ENCODE measurements at places on chromosomes 7 and 10.

GRCh38 chr7:21370283-21370982 lies 57.5 kb upstream of the SP4 start:
- DNase-seq: no peak

DNA sequence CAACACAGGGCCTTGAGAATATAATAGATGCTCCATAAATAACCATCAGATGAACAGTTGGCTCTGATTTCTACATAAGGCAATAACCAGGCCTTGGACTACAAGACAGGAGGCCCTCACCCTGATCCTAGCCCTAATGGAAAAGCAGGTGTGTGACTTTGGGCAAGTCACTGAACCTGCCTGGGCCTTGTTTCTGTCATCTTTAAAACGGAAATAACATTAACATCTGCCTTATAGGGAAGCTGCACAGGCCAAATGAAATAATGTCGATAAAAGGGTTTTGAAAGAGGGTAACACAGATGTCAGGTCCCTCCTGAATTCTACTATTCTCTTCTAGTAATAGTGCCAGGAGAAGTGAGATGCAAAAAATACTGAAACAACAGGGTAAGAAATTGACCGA lies 20.7 kb downstream of the PIK3AP1 start:
- DNase-seq: no peak

DNA sequence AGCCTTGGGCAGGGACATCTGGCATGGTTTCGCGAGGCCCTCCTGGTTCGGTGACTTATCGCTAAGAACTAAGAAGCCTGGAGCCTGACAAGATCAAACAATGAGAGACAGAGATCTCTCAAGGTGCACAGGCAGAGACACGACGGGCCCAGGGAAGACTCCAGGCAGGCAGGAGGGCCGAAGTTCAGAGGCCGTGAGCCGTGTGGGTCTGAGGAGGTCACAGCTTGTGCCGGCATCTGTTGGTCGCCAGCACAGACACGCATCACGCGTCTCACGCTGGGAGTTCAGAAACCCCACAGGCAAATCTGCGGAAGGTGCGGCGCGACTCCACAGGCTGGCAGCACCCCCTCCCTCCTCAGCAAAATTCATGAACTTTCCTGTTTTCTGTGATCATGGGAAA lies 314.0 kb downstream of the DNAJB6 start:
- DNase-seq: no peak

DNA sequence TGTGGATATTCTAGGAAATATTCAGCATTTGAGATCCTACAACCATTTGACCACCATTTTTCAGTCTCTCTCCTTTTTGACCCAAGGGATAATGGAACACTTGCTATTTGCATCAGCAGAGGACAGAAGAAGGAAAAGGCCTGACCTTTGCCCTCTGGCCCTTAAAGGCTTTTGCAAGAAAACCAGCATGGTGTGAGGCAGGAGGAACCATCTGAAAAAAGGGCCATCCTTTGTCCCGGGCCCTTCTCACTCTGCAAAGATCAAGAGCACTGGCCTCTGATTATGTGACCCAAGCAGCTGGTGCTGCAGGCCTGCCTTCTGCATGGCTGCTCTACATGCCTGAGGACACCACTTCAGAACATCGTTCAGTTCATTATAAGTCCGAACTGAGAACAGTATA lies 133.3 kb upstream of the STK17A start:
- DNase-seq: no peak

DNA sequence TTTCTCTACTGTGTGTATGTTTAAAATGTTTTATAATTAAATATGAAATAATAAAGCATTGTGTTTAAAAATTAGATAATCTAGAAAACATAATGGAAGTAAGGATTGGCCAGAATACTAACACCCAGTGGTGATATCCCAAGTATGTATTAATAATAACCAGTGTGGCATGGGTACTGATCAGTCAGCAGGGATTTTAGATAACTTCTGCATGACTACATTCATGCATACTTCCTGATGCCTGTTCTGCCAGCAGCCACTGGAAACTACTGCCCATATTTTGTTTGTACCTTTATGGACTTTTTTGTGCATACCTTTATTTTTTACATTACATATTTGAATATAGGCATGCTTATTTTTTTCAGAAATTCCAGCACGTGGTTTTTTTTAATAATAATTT lies 156.6 kb upstream of the TMEM196 start:
- DNase-seq: no peak

DNA sequence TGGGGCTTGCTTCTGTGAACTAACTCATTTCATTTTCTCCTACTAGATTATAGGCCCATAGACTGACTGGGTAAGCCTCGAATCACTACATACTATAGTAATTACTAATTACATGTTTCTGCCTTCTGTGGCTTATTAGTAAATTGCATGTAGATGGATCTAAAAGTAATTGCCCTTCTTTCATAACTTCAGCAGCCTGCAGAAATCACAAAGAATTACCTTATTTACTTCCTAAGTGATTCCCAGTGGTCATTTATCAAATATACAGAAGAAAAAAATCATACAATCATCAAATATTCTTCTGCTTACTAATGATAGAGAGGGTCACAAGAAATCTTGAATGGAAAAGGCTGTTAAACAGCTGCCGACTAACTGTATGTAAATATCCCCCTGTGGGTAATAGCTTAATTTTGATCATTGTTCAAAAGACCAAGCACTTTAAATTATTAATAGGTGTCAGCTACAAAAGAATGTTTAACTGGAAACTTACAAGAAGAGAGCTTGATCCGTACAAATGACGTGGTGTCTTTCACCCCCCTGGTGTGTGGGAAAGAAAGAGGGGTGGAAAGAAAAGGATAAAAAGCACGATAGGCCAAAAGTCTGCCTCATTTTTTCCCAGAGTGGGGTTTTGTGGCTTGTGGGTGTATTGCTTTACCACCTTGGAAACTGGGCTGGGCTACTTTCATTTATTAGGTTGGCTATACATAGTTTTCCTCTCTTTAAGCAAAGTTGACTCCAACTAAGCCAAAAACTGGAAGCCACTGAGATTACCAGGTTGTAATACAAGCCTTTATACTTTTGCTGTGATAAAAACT lies 361.8 kb upstream of the ZMIZ1 start:
- no peak for DNase-seq

GRCh38 chr10:48482207-48482606 lies 122.7 kb downstream of the ARHGAP22 start:
- DNase-seq: no peak

DNA sequence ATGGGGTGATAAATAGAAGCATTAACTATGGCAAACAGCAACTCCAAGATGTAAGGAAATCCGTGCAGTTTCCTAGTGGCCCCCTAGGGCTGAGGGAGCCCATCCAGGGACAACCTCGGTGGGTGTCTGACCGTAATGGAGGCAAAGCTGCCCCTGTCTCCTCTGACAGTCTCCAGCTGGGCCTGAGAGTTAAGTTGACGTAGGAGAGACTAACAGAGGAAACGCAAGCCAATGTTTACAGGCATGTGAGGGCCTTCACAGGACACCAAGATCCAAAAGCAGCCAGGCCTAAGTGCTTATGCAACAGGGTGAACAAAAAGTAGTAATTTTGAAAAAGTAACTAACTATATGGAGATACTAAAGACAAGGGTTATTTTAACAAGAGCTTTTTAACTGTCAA lies 330.0 kb upstream of the C7orf33 start:
- DNase-seq: peak; percentile 42

GRCh38 chr10:29254123-29255046 lies 34.5 kb upstream of the LYZL1 start:
- DNase-seq: peak; percentile 55

DNA sequence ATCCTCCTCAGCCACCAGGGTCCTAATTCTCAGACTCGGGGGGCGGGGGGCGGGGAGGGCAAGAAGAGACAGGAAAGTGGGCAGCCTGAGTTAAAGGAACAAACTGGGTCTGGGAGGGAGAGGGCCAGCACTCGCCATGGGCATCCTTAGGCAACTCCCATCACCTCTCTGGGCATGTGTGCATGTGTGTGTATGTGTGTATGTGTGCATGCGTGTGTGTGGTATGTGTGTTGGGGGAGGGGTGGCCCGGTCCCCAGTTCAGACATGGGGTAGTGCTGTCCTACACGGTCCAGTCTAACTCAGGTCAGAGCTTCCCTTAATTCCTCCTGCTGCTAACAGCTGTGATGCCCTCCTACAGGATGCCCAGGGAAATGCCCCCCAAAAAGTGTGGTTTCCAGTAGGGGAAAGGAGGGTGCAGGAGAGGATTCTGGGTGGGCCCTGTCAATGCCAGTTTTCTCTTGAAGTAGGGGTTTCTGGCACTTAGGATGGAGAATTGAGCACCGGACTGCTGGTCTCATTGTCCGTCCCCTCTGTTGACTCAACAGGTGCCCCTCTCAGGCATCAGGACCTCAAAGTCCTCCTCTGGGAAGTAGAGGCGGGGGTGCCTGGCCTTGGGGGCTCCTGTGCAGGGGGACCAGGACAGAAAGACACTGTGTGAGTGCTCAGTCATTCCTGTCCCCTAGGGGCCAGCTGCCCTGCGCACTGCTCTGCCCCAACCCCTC lies 15.1 kb upstream of the ZMIZ1 start:
- DNase-seq: no peak

GRCh38 chr7:155194382-155195140 lies 103.1 kb upstream of the INSIG1 start:
- DNase-seq: no peak

- DNase-seq: peak; percentile 66
These were observed 36.3 kb downstream of the TRIL start for GRCh38 chr7:28921822-28922221.

DNA sequence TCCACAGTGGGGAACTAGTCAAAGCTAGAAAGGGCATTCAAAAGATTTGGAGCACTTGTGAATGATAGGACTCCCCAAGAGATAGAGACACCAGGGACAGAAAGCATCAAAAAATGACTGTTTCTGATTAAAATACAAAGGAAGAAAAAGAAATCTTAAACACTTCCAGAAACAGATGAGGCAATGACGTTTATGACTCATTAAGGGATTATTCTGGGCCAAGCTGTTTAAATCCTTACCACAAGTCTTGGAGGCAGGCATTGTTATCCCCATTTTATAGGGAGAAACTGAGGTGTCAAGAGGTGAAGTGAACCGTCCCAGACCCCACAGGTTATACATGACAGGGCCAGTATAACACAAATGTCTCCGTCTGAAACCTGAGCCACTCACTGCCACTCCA lies 68.3 kb upstream of the AMPH start:
- no peak for DNase-seq

- no peak for DNase-seq
These were observed 13.8 kb downstream of the LRRC4 start for GRCh38 chr7:128017460-128017859.

DNA sequence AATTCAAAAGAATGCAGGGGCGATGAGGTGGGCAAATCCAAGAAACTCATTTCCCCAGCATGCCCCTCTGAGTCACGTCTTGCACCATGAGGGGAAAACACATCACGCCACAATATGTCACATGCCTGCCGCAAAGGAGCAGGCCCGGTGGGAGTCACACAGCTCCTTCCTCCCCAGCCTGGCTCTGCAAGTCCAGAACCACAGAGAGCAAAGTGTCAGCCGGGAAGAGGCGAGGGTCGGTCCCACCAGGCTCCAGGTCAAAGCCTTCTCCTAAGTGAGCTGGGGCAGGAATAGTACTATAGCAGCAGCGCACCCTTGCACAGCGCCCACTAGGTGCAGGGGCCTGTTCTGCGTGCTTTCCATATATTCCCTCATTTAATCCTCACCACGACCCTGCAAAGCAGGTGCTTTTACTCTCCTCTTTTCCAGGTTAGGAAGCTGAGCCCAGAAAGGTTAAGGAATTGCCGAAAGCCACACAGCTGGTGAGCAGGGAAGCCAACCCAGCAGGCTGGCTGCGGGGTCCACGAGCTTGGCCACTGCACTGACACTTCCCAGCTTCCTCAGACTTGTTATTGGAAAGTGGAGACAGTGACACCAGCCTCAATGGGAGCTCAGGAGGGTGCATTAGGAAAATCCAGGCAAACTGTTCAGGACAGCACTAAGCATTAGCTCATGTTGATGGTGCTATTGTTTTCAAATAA lies 94.0 kb upstream of the ZMIZ1 start:
- no peak for DNase-seq

GRCh38 chr7:115224922-115225321 lies 303.0 kb downstream of the MDFIC start:
- no peak for DNase-seq

DNA sequence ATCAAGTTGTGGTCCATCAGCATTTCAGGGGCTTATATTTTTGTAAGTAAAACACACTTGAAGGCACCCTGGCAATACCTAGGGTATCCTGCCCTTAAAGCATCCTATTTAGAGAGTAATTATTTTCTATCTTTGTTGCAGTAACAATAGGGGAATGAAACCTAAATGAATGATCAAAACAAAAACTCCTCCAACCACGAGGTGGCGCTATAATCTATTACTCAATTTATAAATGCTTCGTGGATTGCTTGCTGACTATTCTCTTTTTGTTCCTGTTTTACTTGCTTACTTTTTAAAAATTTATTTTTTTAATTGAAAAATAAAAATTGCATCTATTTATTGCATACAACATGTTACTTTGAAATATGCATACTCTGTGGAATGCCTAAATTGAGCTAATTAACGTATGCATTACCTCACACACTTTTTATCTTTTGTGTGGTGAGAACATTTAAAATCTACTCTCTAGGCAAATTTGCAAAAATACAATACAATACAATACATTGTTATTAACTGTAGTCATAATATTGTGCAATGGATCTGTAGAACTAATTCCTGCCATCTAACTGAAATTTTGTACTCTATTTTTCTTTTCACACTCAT lies 147.7 kb upstream of the BMPER start:
- no peak for DNase-seq

DNA sequence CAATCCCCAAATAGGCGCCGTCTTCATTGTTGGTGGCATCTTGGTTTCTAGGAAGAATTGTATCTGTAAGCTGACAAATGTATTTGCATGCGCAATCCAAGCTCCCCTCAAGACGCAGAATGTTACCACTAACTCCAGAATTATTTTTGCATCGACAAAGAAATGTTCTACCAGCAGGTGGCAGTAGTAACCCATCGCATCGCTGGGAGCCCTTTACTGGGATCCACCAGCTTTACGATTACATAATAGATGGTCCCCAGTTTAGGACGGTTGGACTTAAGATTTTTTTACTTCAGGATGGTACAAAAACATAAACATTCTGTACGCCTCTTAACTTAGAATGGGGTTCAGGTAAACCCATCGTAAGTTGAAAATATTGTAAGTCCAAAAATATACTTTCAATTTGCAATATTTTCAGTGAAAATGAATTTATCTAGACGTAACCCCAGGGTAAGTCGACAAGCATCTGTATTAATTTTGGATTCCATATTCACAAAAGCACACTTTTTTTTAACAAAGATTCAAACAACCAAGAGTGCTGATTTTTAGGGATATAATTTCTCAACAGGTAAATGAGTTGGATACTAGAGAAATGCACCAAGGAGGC lies 114.0 kb upstream of the COBL start:
- DNase-seq: peak; percentile 20

DNA sequence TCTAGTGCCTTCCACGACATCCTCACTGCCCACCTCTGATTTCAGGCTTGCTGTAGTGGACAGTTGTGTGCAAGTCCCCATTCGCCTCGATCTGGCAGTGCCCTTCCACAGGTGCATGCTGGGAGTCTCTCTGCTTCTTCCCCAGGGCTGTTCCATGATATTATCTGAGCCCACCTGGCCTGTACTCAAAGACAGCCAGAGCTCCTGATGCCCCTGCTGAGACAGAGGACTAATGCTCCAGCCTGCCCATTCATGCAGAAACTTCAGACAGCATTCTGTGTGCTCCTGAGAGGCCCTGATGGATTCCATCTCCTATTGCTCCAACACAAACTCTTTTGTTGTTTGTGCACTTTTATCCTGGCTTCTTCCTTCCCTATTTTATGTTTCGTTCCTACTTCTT lies 164.8 kb upstream of the PRSS58 start:
- DNase-seq: no peak

Measured in urinary bladder (tissue), 4 donors.